Foreskin keratinocyte (primary cell): ENCODE measurements at places on chromosomes 13 and 19. TPM values are rescaled to one million over a fixed set of nuclear protein-coding genes. Genes with fewer than 3 reads are reported as not detected.

The RYR1 gene
- 0.59 and 0.81 TPM in 2 replicates for polyA plus RNA-seq

The PTGIR gene
- 0.04 TPM in 1 of 2 replicates, not detected in the other for polyA plus RNA-seq

The BLOC1S3 gene
- 7.4 and 8.8 TPM in 2 replicates for polyA plus RNA-seq

The CEACAM21 gene
- polyA plus RNA-seq: not detected in 2 replicates

The TLE5 gene
- polyA plus RNA-seq: 417 and 421 TPM in 2 replicates

The SLC6A16 gene
- polyA plus RNA-seq: 0.25 TPM in 1 of 2 replicates, not detected in the other

The TEX29 gene
- 0.12 and 0.13 TPM in 2 replicates for polyA plus RNA-seq

The ONECUT3 gene
- not detected in 2 replicates for polyA plus RNA-seq

The TEX26 gene
- polyA plus RNA-seq: not detected in 2 replicates

The GRK1 gene
- polyA plus RNA-seq: not detected in 2 replicates

The ZNF729 gene
- polyA plus RNA-seq: not detected in 2 replicates

The RNF225 gene
- polyA plus RNA-seq: not detected in 2 replicates

The CCL25 gene
- polyA plus RNA-seq: not detected in 2 replicates

The SLC46A3 gene
- 7.7 and 8.2 TPM in 2 replicates for polyA plus RNA-seq

The PCSK4 gene
- 1.0 and 1.1 TPM in 2 replicates for polyA plus RNA-seq

The PDX1 gene
- polyA plus RNA-seq: not detected in 2 replicates

The ETHE1 gene
- polyA plus RNA-seq: 239 and 287 TPM in 2 replicates

The PPM1N gene
- polyA plus RNA-seq: 3.4 and 3.7 TPM in 2 replicates
